ENCODE measurements at places on chromosomes 4 and X.

- no peak for DNase-seq
Measured at GRCh38 chr4:174522183-174523024, at the start of gene HPGD. Gene HPGD (minus strand): TSS chr4:174522488. CDS start chr4:174522451, 37 bp downstream.

GRCh38 chr4:102696758-102697157 is 64.0 kb downstream of the MANBA start:
- DNase-seq: no peak

DNA sequence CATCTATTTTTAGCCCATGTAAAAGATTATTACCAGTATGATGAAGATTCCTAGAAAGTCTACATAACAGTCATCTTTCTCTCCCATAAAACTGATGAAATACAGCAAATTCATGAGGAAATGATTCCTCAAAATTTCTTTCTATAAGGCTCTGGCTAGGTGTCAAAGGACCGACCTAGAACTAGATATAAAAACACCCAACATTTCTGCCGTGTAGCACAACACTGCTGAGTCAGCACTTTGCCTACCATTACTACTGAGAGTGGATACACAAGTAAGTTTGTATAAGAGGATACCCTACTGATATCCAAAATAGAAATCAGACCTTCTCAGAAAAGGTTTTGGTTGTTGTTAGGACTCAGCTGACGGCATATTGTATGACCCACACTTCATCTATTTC is 24.7 kb downstream of the TMEM47 start:
- DNase-seq: no peak

- no peak for DNase-seq
Measured at GRCh38 chr4:47275595-47275994, 187.9 kb downstream of the COMMD8 start.

GRCh38 chrX:17621566-17622270 is 115.6 kb upstream of the SCML1 start:
- no peak for DNase-seq

DNA sequence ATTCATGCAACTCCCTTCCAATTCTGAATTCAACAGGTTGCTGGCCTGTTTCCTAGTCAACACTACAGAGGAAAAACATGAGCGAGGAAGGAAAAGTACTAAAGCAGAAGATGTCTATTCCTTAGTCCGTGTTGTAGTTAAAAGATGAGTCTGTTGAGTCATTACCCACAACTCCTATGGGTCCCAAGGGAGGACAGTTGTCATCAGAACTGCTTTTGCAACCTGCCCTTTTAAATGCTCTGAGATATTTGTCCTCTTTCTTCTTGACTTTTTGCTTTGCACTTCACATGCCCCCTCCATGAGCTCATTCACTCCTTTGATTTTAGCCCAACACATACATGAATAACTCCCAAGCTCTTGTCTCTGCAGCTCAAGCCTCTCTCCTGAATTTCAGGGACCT is 119.2 kb downstream of the CORIN start:
- DNase-seq: no peak
